CD4-positive, alpha-beta T cell treated with Interleukin-6 for 4 hours (primary cell): ENCODE measurements at places on chromosomes 7 and 10.

GRCh38 chr7:4880218-4880617, 3.3 kb downstream of the RADIL start:
- no peak for DNase-seq

DNA sequence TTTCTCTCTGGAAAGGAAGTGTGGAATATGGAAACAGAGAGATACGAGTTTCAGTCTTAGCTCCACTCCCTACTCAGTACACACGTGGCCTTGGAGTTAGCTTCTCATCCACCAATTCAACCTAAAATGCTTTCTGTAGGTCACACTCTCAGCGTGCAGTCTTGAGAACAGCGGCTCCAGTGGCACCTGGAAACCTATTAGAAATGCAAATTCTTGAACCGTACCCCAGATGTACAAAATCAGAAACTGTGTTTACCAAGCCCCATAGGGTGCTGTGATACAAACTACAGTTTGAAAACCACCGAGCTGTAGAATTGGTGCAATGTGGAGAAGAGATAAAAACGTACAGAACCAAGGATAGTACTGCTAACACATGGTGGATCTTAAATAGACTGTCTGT, 91.1 kb upstream of the SP4 start:
- no peak for DNase-seq

GRCh38 chr10:63558132-63558784, 37.1 kb downstream of the REEP3 start:
- DNase-seq: no peak

DNA sequence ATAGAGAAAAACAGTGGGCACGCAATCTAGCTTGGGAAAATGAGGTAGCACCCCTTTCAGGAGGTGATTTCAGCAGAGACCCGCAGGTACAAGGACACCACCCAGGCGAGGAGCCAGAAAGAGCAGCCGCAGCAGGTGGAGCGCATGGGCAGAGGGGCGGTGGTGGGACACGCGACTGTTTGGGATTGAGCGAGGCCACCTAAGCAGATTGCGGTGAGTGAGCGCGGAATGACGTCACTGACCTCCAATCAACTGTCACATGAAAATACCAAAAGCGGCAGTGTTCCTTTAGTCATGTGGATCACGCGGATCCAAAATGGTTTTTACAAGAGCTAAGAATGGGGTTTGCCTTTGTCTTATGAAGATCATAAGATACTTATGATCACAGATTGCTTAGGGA, 40.2 kb upstream of the SLC26A3 start:
- DNase-seq: no peak

- no peak for DNase-seq
Measured at GRCh38 chr7:29871787-29872398, 65.6 kb downstream of the WIPF3 start.

- DNase-seq: no peak
Measured at GRCh38 chr10:104686829-104687228, 45.7 kb downstream of the SORCS3 start.

DNA sequence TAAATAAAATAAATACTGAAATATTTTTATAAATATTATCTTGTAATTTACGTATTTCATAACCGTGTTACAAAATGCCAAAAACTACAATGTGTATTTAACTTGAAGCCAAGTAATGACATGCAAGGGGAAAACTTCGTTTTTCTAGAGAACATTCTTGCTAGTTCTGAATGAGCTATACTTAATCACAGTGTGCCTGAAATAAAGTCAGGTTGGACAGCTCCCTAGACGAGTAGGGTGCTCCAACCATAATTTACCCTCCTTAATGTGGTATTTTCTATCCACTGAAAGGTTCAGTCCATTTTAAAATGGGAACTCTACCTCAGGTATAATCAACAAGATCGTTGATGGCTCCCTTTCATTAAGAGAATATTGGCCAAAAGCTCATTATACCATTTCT, 194.5 kb upstream of the AHR start:
- no peak for DNase-seq

DNA sequence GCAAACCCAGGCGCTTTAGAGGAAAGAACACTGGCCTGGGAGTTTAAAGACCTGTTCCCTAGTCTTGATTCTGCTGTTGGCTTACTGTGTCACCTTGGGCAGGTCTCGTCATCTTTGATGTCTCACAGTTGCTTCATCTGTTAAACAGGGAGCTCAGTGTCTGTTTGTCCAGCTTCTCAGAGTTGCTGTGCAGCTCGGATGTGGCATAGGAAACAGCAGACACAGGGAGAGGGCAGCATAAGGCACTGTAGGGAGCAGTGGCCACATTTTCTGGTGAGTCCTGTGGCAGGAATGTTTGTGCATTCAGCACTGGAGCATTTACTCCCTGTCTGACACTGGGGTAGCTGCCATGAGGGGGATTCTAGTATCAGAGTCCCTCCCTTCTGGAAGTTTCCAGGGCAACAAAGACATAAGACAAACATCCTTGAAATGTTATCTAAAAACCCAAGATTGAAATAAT, 2.0 kb downstream of the REPIN1 start:
- no peak for DNase-seq

DNA sequence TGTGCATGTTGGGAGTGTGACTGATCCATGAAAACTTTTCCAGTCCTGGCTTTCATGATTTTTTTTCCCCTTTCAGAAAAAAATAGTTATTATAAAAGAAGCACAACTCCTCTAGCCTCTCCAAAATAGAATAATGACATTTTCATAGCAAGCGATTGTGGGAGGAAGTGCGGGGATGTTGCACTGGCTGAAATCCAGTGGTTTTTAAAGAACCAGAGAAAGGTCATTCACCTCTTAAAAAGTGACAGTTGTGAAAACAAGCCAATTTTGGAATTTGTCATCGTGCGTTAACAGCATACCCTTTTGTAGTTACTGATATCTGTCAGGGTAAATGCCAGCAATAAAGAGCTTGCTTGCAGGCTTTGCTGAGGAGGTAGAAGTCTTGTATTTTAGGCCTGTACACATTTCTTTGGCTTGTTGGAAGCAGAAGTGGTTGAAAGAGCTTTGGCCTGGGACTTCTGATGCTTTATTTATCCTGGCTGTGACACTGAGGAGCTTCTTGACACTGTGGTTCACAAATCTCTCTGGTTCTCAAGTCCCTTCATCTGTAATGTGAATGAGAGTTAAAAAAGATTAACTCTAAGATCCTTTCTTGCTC, 545.9 kb downstream of the REEP3 start:
- no peak for DNase-seq

DNA sequence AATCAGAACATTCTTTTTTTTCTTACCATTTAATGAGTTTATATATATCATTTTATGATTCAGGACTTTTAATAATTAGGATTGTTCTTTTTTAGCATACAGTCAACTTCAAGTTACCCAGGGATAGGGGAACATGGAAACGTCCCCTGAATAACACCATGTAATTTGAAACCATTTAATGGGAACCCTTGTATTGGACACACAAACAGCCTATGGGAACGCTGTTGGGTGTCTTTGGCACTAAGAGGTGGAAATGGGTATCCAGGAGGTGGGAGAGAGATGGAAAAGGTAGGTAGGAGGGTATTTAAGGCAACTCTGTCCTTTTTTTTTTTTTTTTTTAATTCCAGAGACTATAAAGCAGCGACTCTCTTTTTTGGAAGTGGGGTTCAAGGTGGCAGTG, 2.6 kb downstream of the LUC7L2 start:
- DNase-seq: no peak

- DNase-seq: no peak
Measured at GRCh38 chr10:89537364-89537763, 2.0 kb upstream of the SLC16A12 start.

GRCh38 chr7:29243910-29244655, 49.5 kb downstream of the CHN2 start:
- peak; percentile 9 for DNase-seq

GRCh38 chr7:153470004-153470671, 582.1 kb upstream of the DPP6 start:
- DNase-seq: no peak

DNA sequence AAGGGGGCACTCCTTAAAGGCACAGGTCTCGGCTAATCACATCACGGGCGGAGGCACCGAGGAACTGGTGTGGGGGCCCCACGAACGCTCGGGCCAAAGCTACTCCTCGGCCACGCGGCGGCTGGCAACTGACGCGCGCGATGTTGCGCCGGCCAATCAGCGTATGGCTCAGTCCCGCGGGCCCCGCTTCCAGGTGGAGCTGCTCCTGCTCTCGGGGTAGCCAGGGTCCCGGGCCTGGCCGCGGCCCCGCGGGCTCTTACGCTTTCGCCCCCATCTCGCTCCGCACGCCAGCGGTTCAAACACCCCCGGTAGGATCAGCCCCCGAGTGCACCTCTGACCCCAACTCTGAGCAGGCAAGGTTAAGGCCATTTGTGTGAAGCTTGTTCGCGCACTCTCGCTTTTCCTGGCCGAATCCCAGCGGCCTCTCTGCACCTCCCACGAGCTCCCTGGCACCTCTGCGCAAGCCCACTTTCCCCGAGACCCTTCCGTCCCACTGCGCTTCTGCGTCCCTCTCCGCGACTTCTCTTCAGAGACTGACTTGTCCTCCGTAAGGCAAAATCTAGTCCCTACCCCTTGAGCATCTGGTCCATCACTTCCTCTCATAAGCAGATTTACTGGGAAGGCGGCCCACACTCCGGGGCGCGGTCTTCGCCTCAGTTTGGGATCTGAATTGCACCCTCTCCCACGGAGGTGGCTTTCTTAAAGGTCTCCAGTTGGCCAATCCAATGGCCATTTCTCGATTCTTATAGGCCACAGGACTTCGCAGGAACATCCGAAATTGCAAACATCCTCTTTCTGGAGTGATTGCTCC, 200.9 kb upstream of the TBX20 start:
- DNase-seq: no peak

GRCh38 chr7:158277219-158278141, 310.1 kb downstream of the PTPRN2 start:
- no peak for DNase-seq

DNA sequence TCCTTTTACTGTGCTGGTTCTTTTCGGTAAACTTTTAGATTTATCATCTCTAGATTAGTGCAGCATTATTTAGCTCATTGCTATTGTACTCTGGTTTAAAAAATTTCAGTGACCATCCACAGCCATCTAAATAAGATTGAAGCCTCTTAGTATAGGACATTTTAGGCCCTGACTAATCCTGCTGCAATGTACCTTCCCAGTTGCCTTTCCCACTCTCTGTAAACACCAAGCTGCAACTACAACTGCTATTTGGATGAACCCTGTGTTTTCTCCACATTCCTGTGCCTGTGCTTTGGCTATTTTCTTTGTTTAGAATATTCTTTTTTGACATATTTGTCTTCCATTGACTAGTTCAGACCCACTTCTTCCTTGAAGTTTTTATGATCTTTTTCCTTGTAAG, 314.6 kb downstream of the AUTS2 start:
- no peak for DNase-seq

GRCh38 chr7:72430531-72430930, 18.4 kb upstream of the CALN1 start:
- no peak for DNase-seq

GRCh38 chr7:78543976-78544375, 745.4 kb downstream of the PHTF2 start:
- no peak for DNase-seq

- DNase-seq: no peak
Measured at GRCh38 chr10:78909221-78909620, 159.5 kb upstream of the ZMIZ1 start.

GRCh38 chr10:59831658-59832503, 74.5 kb downstream of the CCDC6 start:
- no peak for DNase-seq

DNA sequence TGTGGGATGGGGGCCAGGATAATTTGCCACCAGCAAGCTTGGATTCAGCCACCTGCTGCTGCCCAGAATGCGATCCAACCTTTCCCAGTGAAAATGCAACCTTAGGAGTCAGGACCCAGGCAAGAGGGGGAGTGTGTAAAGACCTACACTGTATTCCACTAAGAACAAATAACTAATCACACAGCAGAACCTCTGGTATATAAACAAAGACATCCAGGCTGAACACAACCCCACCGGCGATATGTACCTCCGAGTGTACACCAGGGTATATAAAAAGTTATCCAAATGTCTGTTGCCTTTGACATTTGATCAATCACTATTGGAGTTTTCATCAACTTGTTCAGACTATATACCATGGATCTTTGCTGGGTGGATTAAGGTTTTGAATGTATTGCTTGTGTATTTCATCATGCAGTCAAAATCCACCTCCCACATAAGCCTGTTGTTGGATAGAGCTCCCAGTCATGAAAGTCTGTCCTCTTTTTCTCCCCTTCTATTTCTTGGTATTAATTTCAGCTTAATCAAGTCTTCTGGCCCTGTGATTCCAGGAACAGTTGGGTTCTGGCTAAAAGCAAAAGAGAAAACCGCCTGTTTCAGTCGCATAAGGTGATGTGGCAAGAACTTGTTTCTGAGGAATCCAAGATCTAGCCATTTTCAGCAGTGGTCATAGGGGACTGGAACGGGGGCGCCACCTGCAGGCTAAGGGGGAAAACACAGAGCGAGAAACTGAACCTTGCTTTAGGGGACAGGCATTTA, 290.7 kb downstream of the CCDC3 start:
- DNase-seq: peak; percentile 75

DNA sequence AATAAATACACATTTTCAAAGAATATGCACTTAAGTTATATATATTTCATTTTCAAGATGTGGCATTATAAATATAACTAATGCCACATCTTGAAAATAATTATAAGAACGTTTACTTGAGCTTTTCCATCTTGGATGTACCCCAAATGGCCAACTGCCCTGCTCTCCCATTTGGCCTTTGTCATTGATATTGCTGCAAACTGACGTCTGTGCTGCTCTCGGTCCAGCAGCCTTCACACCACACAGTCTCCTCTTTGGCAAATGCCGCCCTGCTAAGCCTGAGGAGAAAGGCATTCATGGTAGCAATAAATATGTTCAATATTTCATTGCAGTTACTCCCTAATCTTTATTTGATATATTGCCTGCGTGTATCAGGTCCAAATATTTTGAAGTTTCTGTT, 384.6 kb upstream of the ADARB2 start:
- no peak for DNase-seq

DNA sequence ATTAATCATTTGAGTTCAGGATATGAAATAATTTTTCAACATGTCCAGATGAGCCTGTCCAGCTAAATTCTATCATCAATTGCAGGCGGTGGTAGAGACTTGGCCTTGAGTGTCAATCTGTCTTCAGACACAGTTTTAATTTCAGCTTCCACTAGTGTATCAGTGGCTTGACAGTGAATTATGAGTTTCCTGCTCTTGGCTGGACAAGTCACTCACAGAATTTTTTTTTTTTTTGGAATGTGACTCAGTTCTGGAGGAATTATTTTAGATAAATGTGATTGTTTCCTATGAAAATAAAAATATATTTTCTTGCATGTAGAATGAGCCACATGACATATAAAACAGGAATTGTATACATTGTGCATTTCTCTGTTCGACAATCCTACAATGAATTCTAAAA, 319.9 kb upstream of the AKR1E2 start:
- no peak for DNase-seq

DNA sequence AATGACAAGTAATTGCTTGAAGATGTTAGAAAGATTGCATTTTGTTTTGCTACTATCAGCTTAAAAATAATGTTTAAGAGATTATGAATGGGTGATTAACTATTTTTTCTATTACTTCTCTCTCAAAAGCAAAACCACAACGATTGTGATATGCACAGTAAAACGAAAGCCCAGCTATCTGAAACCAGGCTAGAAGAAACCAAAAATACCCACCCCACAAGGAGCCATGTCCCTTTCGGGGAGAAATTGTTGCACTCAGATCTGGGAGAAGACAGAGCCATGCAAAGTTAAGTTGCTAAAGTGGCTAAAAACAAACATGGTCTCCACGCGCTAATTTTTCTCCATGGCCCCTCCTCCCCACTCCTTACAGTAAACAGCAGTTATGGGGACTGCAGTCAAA, 173.6 kb downstream of the RPS24 start:
- no peak for DNase-seq
